ENCODE measurements at places on chromosomes 6 and 20. TPM values are rescaled to one million over a fixed set of nuclear protein-coding genes. Genes with fewer than 3 reads are reported as not detected.

DNA sequence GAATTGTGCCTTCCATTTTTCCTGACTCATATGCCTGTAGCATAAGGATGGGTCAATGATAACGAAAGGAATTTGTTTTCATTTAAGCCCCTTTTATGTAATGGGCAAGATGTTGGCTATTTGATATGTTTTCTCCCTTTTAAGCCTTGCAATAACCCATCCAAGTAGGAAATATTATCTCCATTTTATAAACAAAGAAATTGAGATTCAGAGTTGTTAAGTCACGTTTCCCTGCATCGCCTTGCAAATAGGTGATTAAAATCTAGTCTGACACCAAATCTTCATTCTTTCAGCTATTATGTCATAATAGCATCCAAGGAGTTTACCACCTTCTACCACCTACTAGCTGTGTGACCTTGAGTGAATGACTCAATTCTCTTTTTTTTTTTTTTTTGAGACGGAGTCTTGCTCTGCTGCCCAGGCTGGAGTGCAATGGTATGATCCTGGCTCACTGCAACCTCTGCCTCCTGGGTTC is 7.0 kb downstream of the HNF4A start:
- DNase-seq: no peak

GRCh38 chr20:15220778-15221565 is 883.6 kb upstream of the FLRT3 start:
- DNase-seq: peak; percentile 1

GRCh38 chr20:50274570-50275430 is 84.2 kb downstream of the CEBPB start:
- DNase-seq: no peak

DNA sequence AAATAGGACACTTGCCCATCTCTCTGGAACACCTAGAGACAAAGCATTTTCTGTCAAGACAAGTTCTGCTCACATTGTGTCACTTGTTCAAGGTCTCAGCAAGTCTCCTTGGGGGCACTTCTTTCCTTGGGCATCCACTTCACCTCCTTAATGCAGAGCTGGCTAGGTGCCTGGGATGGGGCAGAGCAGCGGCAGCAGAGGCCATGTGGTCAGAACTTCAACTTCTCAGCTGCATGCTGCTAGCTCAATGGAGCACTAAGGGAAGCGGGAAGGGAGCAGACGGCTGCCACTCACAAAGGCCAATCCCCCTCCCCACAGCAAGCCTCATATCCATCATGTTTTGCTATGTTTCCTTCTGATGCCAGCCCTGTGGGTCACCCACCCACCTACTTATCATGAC is 31.5 kb downstream of the NEDD9 start:
- no peak for DNase-seq

DNA sequence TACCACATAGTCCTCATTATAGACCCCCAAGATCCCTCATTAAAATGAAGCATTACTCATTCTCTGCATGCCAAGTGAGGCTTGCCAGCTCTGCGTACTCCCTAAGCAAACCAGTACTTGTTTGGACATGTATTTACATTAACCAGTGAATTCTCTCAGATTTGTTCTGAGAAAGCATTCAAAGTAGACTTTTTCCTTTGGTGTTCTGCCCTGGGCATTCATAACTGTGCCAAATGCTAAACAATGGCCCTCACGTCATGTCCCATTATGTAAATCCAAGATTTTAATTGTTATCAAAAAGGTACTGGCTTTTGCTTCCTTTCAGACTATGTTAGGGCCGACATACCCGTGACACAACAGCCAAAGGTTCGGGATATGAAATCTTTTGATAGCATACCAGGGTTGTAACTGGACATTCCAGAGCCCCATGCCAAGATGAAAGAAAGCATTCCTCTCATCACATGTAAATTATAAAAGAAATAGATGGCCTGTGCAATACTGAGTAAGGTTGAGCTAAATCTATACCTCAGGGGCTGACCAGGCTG is 164.2 kb downstream of the ADAT2 start:
- peak; percentile 80 for DNase-seq

GRCh38 chr6:149862922-149863697 is 1.0 kb downstream of the LRP11 start:
- peak; percentile 73 for DNase-seq

GRCh38 chr6:168676552-168677322 is 235.8 kb downstream of the SMOC2 start:
- no peak for DNase-seq

DNA sequence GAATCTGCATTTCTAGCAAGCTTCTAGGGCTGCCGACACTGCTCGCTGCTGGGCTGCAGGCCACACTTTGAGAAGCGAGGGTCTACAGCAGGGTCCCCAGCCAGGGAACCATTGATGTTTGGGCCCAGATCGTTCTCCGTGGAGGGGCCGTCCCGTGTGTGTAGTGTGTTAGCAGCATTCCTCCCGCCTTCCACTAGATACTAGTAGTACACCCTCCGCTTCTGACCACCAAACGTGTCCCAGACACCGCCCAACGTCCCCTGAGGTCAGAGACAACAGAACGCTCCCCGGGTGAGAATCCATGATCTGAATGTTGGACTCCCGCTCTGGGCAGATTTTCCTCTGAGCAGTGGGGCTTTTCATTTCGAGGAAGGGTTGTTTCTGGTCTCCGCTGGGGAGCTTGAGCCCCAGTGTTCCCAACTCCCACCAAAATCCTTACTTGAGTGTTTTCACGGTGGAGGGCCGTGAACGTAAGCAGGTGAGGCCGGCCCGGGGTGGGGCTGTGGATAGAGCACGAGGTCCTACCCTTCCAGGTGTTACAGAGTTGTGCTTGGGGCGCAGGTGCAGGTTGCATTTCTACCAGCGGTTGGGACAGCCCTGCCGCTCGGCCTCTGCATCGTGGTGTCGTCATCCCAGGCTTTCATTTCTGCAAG is 124.6 kb downstream of the SYCP2 start:
- no peak for DNase-seq

DNA sequence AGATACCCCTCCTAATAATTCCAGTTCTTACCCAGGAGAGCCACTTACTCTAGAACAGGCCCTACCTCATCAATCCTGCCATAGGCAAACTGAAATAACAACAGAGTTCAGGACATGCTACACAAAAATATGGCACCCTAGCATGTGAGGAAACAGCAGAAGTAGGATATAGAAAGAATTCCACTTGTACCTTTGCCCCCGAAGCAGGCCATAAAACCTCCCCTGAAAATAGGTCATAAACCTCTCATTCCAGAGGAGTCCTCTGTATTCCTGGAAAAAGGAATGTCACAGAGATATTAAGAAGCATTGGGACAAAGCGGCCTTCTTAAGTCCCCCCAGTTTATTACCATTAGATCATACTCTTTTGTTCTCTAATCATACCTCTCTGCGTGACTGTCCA is 504.3 kb upstream of the MARCKS start:
- no peak for DNase-seq

DNA sequence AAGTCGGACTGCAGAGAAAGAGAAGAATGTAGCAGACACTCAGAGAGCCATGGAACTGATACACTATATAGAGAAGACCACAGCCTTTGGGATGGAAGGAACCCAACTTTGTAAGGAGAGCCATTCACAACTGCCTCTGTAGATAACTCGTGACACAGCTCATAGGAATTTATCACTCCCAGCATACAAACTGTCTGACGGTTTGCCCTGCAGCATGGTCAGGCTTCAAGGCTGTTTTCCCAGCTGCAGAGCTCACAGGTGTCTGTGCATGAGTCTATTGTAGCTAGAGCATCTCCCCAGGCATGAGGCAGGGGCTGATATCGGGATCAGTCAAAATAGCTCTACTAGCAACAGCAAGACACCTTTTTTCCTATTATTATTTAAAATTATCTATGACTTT is 130.5 kb upstream of the DTNBP1 start:
- DNase-seq: peak; percentile 16

GRCh38 chr6:68572525-68572924 is 62.6 kb upstream of the ADGRB3 start:
- no peak for DNase-seq

- DNase-seq: no peak
Measured at GRCh38 chr6:107626645-107627044, 136.7 kb downstream of the SOBP start.

- peak; percentile 98 for DNase-seq
Measured at GRCh38 chr6:26054781-26055718, 32.2 kb upstream of the HFE start.

DNA sequence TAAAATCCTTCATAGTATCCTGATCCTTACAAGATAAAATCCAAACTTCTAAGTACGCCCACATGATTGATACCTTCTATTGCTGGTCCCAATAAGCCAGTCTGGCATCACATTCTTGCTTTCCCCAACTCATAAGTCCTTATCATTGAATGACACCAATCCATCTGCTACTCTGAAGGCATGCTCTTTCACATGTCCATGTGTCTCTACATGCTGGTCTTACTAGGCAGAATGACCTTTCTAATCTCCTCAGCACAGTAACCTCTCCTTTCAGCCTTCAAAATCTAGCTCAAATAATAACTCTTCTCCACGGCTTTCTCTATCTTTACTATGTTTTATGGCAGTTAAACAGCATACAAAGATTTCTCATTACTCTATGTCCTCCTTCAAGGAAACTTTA is 71.1 kb downstream of the ASCC3 start:
- no peak for DNase-seq

- no peak for DNase-seq
Measured at GRCh38 chr6:37766717-37767116, 52.8 kb upstream of the ZFAND3 start.

DNA sequence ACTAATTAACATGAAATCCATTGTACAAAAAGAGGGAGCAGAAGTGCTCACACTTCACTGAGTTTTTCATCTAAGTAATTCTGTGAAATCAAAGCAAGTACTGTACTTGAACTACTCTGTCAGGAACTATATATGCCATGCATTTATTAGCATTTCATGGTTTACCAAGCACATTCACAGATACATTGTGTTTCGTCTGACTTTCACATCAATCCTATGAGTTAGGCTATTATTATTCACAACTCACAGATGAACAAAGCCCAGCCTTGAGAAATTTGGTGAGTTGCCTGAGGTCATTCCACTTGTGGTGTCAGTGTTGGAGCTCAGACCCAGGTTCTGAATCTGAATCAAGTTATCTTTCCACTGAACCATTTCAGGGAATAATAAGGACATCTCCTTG is 33.7 kb upstream of the TENT5A start:
- DNase-seq: no peak

GRCh38 chr20:57649617-57650015 is 29.4 kb upstream of the ZBP1 start:
- DNase-seq: no peak

DNA sequence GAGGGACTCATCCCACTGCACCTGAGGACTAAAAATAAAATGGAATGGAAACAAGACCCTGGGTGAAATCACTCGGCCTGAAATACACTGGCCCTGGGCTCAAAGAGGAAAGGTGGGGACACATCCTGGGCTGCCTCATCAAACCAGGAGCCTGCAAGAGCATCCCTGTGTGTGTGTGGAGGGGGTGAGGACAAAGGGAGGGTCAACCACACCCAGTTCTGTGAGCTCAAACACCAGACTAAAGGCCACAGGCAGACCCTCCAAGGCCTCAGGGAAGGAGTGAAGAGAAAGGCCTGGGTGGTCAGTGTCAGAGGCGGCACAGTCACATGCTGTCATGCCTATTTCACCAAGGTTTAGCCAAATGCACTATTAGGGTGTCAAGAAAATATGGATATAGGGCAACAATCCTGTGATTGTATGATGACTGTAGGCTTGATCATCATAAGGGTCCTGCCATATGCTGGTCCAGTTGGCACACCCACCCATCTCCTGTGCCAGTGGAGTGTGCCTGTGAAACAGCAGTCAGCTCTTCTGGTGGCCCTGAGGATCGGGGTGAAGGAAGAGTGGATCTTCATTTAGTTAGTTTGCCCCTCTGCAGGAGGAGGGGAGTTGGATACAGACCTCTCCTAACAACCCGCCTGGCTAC is 28.9 kb downstream of the SRSF3 start:
- DNase-seq: no peak

DNA sequence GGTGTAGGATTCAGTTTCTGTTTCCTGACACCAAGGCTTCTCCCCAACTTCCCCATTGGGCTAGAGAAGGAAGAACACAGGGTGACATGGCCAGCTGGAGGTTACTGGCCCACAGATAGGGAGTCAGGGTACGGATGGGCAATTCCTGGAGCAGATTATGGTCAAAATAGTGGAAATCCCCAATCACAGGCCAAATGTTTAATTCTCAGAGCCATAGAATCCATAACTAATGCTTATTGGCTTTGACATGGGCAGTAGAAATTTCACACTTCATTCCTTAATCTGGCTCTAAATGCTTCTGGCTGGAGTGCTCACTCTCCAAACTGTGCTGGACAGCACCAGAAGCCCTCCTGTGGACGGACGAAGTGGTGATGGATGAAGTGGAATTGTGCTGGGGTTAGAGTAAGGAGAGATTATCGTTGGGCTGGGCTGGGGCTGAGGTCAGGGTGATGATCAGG is 887 bp downstream of the SIGLEC1 start:
- DNase-seq: no peak

GRCh38 chr6:163579880-163580295 is 165.4 kb downstream of the QKI start:
- peak; percentile 13 for DNase-seq

- DNase-seq: no peak
Measured at GRCh38 chr20:17681726-17682102, 328 bp downstream of the RRBP1 start.

- peak; percentile 29 for DNase-seq
Measured at GRCh38 chr6:112415366-112415765, 68.2 kb downstream of the RFPL4B start.

- DNase-seq: no peak
Measured at GRCh38 chr6:14792118-14792955, 453.5 kb upstream of the JARID2 start.

- peak; percentile 77 for DNase-seq
Measured at GRCh38 chr6:47631269-47631772, 67.1 kb upstream of the ADGRF4 start.

DNA sequence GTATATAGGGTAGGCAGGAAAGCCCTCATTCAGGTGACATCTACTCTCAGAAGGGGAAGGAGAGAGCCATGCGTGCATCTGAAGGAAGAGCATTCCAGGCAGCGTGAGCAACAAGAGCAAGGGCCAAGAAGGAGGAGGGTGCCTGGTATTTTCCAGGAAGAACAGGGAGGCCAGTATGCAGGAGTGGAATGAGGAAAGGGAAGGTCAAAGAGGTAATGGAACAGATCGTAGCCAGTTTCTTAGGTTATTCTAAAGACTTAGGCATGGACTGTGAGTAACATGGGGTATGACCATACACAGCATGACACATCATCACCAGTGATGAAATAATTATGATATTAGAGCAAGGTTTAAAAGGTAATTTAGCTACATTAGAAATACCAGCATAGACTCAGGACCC is 24.1 kb downstream of the ALDH8A1 start:
- DNase-seq: peak; percentile 76

GRCh38 chr6:36443471-36444428 is 950 bp downstream of the KCTD20 start:
- peak; percentile 43 for DNase-seq

Gene BTN3A1
- total RNA-seq: 24.0 TPM

Gene TMEM217
- 0.09 TPM for total RNA-seq

Gene GPR63
- total RNA-seq: 0.27 TPM

Gene WFDC12
- total RNA-seq: not detected

Gene DAAM2
- total RNA-seq: 3.4 TPM

Gene C6orf15
- not detected for total RNA-seq

Gene CHMP4B
- total RNA-seq: 54.8 TPM

Gene GJA1
- 251 TPM for total RNA-seq

Gene SCRT2
- not detected for total RNA-seq

Gene ADTRP
- 2.6 TPM for total RNA-seq

Gene RCAN2
- 8.0 TPM for total RNA-seq

Gene NELFCD
- total RNA-seq: 46.1 TPM

Gene TNNC2
- total RNA-seq: 0.45 TPM

Gene IRF4
- total RNA-seq: not detected

Gene RIPOR3
- total RNA-seq: 1.6 TPM

Data from fibroblast of the aortic adventitia (primary cell).